PC-3 (cell line): ENCODE measurements at places on chromosomes 11 and 22. TPM values are rescaled to one million over a fixed set of nuclear protein-coding genes. Genes with fewer than 3 reads are reported as not detected.

Gene NRIP3
- total RNA-seq = not detected in 2 replicates

Gene KCNQ1
- total RNA-seq = 0.40 and 3.0 TPM in 2 replicates

Gene OR5M10
- not detected in 2 replicates for total RNA-seq

Gene RASL10A
- total RNA-seq = 1.4 TPM in 1 of 2 replicates, not detected in the other

Gene C2CD3
- total RNA-seq = 27.3 and 32.6 TPM in 2 replicates

Gene LARGE2
- 18.4 and 19.6 TPM in 2 replicates for total RNA-seq

Gene TMA7B
- total RNA-seq = not detected in 2 replicates

Gene PICK1
- total RNA-seq = 41.7 and 45.5 TPM in 2 replicates

Gene OR2D2
- total RNA-seq = 0.11 TPM in 1 of 2 replicates, not detected in the other

Gene EFEMP2
- total RNA-seq = 2.6 and 4.5 TPM in 2 replicates

Gene MFNG
- 1.7 and 2.4 TPM in 2 replicates for total RNA-seq

Gene APOA4
- total RNA-seq = not detected in 2 replicates

Gene NXPE2
- total RNA-seq = not detected in 2 replicates

Gene TRIM51
- not detected in 2 replicates for total RNA-seq

Gene SPCS2
- total RNA-seq = 129 and 142 TPM in 2 replicates

Gene CLMP
- 30.4 and 33.0 TPM in 2 replicates for total RNA-seq

Gene FGF3
- not detected in 2 replicates for total RNA-seq
